M059J (cell line): ENCODE measurements at places on chromosomes 7 and 10.
A peak's percentile ranks its signal among the peaks of the same experiment; 100 is the strongest.

DNA sequence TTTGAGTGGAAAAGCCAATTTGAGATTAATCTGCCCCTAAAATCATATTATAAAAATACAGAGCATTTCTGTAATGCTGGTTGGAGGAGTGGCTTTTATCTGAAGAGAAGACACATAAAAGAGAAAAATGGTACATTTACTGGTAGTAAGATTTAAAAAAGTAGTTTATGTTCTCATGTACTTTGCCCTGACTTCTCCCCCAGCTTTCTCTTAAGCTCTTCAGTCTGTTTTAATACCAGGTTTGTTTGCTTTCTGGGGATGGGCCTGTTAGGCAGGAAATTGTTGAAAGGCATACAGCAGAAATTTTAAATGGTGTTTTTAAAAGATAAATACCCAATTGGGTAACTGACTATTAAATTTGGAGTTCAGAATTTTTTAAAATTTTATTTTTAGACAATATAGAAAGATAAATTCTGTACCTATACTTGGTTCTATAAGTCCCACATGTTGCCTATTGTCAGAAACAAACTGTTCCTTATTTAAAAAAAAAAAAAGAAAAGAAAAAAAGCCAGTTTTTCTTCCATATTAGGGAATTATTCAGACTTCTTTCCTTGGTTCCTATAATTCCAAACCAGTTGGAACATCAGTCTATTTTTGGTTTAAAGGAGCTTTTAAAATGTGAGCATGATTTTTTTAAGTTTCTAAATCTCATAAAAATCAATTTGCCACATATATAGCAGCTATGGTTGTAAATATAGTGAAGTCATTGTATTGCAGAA, 136.6 kb downstream of the ARID5B start:
- no peak for DNase-seq

DNA sequence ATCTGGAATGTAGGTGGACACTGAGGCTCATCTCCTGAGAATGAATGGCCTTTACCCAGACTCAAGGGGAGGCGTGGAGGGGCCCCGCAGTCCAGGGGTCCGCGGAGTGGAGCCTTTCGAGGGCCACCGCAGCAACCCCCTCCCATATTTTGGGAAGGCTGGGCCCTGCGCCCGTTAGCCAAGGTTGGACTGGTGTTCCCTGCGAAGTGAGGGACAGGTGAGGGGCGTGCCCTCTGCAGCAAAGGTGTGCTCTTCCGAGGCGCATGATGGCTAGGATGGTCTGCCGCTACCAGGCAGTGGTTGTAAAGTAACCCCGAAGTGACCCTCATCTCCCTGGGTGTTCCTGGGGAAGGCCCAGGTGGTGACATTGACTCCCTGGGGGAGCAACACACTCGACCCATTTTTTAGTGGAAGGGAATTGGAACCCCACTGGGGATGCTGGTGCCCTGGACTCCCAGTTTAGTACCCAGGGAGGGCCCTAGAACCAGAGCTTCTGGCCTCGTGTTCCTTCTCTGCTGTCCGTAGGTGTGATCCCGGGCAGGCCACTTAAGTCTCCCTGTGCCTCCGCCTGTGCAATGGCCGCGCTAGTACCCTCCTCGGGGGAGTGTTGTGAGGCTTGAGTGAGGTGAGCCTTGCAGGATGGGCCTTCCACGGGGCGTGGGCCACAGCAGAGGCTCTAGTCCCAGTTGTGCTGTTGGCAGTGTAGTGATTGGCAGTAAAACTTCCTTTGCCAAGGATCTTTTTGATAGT, 779 bp downstream of the FAM241B start:
- DNase-seq, result no peak

GRCh38 chr7:14303536-14303935, 314.1 kb upstream of the ETV1 start:
- no peak for DNase-seq

DNA sequence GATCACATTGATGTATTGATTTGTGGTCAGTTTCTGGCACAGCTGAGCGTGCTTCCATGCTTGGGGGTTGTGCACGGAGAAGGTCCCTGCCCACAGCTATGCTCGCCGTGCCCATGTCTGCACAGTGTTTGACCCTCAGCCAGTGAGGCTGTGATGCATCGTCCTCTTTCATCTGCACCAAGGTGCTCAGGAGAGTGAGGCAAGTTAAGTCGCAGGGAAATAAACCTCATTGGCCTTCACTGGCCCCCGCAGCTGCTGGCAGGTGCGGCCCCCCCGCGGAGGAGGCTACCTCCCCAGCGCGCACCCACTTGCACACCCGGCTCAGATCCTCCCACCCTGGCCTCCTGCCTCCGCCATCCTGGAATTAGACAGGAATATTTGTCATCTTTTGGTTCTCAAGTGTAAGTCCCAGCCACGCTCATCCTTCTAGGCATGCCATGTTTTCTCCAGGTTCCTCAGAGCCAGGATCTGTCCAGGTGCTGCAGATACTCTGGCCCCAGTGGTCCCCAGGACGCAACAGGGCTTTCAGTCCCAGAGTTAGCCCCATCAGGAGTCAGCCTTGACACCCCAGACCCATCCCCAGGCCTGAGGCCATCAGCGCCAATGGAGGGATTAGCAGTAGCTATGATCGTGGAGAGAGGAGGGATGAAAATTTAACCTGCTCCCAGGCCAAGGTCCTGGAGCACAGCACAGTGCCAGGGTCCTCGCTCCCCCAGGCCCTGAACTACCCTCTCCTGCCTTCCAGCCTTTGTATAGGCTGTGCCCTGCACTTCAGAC, 93.7 kb downstream of the OAT start:
- no peak for DNase-seq

DNA sequence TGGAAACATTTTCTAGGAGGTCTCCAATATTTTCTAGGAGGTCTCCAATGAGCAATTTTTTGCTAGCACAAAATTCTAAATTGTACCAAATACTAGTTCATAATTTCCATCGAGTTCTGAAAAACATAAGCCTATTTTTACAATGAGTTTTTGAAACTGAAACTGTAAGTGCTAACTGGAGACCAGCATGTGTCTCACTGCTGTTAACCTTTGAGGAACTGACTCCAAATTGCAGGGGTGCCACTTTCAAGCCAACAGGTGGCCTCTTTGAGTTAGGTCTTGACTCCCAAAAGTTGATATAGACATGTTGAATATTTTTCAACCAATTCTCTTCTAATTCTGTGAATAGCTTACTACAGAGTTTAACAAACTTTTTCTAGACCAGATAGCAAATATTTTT, 58.8 kb downstream of the CAV1 start:
- peak; percentile 44 for DNase-seq

- DNase-seq, result no peak
Observed at GRCh38 chr7:126005064-126005463, 1075.4 kb upstream of the POT1 start.

- DNase-seq, result no peak
Observed at GRCh38 chr10:13340626-13341376, 7.3 kb downstream of the SEPHS1 start.

DNA sequence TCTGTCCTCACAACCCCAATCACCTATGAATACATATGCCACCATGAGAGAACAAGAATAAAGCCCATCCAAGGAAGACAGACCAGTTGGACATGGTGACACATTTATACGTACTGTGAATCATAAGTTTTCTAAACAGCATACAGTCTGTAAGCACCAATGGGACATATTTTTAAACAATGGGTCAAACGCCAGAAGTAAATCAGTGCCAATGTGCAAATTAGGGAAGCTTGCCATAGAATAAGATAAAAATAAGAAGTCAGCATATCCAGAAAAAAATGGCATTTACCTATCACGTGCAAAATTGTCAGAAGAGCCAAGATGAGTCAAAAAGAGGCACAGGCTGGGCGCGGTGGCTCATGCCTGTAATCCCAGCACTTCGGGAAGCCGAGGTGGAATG, 910.4 kb downstream of the SORCS1 start:
- no peak for DNase-seq

DNA sequence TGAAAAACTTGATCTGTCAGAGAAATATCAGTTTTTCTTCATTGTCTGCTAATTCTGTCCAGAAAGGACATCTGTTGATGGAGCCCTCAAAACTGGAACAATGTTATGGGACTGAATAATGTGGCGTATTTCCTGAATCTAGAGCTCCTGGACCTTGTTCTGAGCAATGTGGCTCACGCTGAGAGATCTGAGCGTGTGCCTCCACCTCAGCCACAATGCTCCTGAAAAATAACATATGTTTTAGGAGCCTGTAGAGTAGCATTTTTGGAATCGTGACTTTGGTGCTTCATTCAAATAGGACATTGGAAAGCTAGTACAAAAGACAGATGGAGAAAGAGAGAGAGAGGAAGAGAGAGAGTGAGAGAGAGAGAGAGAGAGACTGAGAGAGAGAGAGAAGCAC, 110.3 kb downstream of the BMPER start:
- no peak for DNase-seq

- DNase-seq, result no peak
Observed at GRCh38 chr7:116315803-116316202, 105.5 kb downstream of the TES start.

DNA sequence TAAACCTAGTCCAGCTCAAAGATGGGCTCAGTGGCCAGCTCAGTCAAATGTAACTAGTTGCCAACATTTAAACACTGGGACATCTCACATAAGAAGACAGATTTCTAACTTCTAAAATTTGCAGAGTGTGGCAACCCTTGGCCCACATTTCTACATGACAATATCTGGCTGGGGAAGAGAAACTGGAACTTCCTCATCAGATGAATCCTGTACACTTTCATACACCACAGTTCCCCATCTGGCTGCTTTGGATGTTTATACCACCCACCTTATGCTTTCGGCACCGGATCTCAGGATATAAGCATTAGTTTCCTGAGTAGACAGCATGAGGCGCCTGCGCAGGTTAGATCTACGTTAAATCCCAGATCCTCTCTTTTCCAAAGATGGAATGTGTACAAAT, 199.3 kb downstream of the PRKG1 start:
- DNase-seq, result no peak

DNA sequence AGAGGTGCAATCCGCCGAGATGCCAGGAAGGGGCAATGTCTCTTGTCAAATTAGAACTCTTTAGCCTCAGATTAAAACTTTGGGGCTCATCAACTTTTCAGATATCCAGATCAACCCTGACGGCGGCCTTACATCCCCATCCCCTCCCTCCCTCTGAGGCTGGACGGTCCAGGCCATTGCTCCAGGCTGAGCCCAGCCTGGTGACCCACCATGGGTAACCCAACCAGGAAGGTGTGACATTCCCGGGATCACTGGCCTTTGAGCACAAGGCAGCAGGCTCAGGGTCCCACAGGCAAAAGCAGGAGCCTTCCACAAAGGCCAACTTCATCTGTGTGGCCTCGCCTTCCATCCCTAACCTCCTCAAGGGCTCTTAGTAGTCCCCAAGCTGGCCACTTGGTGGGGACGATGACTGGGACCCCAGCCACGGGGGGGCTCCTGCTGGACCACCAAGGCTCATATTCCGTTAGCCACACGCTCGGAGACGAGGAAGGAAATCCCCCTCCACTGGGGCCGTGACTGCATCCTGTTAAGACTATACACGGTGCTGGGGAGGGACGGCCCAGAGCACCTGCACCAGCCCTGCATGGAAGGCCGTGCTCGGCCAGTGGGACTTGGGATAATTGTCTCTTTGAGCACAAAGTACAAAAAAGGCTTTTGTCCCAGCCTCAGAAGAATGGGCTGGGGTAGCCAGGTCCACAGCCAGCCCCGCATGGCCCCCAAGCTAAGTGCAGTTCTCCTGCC, 62.8 kb downstream of the ZRANB1 start:
- no peak for DNase-seq

- no peak for DNase-seq
Observed at GRCh38 chr10:78250313-78251015, 216.8 kb downstream of the RPS24 start.

DNA sequence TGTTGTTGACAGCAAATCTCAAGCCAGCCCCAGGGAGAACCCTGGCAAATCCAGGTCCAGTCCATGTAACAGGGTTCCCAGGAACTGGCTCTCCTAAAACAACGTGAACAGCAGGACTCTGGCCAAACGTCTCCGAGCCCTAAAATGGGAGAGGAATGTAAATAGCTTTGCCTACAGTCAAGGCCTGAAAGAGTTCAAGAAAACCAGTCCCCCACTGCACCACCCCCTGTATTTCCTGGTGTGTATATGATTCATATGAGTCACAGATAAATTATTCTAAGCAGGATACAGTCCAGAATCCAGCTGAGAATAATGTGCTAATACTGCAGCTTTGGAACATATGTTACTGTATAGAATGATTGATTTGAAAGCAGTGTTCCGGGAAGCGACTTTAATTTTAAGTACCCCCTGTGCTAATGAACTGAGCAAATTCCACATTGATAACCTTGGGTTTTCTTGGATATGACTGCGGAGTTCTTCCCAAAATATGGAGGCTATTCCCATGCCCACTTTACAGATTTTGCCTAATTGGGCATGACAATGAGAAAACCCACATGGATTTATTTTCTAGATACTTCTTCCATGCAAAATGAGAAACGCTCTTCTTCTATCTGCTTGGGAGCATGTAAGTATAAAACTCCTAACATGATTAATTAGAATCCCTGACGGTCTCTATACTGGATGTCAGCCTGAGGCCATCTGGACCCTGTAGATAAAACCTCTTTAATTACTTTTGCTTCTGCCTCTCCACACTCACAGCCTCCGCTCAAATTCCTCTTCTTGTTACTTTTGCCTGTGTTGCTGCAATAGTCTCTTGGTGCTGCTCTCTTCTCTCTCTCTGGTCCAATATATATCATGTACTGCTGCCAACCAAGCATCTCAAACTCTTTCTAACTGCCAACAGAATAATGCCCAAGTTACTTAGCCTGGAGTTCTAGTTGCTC, 50.2 kb downstream of the LAMB4 start:
- DNase-seq, result peak; percentile 83

DNA sequence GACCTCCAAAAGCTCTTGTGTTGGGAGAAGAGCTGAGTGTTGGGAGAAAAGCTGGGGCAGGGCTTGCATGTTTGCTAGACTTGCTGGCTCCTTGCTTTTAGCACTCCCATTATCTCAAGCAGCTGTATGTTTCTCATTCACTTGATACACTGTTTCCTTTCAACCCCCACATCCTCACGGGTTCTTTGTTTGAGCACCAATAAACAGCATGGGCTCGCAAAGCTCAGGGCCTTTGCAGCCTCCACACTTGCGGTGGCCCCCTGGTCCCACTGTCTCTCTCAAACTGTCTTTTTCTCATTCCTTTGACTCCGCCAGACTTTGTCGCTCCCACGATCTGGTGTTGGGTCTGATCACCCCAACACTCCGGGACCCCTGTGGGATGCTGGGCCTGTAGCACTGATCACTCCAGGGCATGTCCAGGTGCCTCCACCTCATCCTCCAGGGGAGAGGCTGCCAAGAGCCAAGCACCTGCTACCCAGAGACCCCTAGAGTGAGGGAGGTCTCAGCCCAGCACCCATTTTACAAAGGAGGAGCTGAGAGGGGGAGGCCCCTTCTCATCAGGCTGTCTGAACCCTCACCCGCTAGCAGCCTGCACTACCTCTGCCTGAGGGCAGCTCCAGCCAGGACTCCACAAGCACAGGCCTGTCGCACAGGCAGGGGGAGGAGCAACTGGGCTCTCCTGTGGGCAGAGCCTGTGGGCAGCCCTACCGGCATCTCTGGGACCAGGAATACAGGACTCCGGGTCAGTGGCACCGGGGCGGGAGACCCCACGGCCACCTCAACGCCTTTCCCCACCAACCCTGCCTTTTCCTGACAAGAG, 49.1 kb upstream of the MSMB start:
- DNase-seq, result no peak
